ENCODE measurements at places on chromosomes 6 and 20.
A peak's percentile ranks its signal among the peaks of the same experiment; 100 is the strongest.

DNA sequence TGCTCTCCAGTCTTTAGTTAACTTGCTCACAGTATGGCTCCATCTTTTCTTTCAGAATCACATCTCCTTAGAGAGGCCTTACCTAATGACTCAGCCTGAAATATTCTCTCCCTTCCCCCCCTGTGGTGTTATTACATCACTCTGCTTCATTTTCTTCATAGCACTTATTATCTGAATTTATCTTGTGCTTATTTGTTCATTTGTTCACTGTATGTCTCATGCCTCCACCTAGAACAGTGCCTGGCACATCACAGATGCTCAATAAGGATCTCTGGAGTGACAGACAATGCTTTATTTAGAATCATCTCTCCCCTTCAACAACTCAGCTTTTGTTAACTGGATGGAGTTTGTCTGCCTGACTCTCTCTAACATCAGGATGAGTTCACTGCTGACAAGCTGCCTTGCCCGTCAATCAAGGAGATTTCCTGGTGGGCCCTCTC lies 96.6 kb upstream of the MAN1A1 start:
- DNase-seq = no peak

- DNase-seq = no peak
Measured at GRCh38 chr6:16285467-16286150, 47.2 kb downstream of the GMPR start.

DNA sequence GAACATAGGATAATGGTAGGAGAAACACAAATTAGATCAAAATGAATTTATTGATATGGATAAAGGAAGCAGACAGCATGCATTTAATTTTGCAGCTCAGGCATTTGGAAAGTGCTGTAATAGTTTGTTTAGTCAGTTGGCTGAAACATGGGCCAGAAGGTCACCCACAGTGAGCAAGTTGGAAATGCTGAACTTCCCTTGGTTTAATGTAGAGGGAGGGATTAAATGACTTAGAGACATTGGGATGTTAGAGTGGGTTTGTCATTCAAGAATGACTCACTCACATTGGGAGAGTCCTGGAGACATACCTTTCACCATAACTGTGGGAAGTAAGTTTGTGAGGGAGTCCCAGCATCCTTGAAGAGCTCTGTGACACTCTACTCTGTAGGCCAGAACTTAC lies 231.5 kb upstream of the PLCB4 start:
- no peak for DNase-seq

GRCh38 chr20:64105846-64106434 lies 1.4 kb downstream of the NPBWR2 start:
- DNase-seq = no peak

DNA sequence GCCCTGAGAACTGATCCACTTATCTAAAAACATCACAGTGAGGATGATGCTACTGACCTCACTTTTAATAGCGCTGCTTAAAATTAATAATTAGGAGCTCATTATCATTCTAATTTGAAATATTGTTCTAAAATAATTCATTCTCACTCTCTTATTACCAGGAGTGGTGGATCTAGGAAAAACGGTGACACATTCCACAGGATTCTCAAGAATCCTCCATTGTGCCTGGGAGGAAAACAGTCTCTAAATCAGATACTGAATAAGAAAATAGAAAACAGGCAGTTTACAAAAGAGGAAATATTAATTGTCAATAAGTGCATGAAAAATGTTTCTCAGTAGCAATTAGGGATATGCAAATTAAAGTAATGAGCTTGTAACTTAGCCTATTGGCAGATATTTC lies 187.4 kb downstream of the TENT5A start:
- no peak for DNase-seq

DNA sequence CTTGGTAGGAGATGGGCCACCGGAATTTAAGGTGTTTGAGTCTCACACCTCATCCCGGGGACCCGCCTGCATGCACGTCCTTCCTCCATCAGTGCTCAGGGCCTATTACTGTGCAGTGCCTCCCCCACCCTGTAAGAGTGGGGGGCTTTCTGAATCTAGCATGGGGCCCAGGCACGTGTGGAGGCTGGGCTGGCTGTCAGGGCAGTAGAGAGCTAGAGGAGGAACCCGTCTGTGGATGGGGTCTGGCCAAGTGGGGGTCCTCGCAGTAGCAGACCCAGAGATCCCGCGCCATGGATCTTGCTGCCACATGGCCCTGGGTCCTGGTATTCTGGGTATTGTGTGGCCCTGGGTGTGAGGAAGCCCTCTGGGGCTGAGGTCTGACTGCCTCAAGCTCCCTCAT lies 42.9 kb downstream of the SRC start:
- DNase-seq = no peak

DNA sequence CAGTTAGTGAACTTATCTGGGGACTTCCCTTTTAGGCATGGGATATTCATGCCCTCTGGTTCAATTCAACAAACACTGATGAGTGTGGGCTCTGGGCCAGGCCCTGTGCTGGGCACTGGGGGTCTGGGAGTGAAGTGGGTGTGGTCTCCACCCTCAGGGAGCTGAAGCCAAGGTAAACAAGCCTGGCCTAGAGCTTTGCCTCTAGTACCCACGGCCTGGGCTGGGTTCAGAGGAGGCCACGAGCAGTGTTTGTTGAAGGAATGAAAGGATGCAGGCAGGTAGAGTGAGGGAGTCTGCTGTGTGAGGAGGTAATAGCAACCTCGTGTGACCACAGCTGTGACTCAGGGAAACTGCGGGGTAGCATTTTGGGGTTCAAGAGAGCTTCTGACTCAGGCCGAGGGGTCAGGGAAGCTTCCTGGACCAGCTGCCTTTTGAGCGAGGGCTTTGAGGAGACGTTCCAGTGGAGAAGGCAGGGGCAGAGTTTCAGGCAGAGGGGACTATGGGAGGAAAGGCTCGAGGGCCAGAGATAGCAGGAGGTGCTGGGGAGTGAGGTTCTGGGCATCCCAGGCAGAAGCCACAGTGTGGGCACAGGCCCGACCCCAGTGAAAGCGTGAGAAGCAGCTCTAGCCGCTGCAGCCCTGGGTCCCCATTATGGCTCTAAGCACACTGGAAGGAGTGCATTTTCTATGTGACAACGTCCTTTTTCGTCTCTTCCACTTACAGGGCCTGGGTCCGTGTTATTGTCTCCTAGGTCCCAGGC lies 5.6 kb downstream of the MYLK2 start:
- no peak for DNase-seq

GRCh38 chr20:50821994-50822393 lies 27.1 kb downstream of the BCAS4 start:
- DNase-seq = no peak

DNA sequence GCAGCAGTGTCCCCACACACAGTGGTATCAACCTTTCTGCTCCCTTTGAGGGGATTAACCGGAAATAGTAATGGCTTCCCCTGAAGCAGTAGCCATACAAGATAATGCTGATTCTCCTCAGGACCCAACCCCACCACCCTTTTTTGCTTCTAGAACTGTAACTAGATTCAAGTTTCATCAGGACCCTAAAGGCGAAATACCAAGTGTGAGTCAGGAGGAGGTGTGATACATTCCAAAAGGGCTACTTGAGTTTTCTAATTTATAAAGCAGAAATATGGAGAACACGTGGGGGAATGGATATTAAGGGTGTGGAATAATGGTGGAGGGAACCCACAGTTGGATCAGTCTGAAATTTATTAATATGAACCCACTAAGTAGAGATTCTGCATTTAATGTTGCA lies 51.5 kb upstream of the CAP2 start:
- no peak for DNase-seq

- DNase-seq = no peak
Measured at GRCh38 chr6:105985098-105985815, 100.9 kb upstream of the PRDM1 start.

DNA sequence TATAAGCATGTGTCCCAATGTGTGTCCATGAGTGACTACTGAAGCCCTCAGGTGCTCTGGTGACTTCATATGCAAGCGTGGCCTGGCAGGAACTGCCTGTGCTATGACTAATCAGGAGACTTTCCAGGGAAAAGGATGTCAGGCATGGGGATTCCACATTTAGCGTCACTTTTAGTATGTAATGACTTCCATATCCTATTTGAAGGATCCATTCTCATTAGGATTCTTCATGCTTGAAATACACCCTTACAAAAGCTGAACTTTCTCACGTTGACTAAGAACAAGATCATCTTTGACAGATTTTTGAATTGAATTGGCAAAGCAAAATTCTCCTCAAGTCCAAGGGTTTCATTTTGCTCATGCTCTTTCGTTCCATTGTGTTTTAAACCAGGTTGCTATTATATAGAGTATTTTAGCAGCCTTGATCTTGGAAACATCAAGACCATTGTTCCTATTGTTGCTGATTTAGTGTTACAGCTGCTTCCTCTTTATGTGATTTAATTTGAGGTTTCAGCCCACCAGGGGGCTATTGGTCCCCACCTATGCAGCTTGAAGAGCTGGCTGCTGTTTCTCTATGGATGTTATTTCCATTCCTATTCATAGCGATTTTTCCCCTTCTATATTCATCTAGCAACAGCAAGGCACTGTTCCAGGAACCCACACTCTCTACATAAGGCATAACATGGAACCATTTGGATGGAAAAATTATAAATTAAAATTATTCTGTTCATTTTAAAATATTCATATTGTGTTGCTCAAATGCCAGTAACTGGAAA lies 418.6 kb downstream of the CDKAL1 start:
- DNase-seq = no peak

DNA sequence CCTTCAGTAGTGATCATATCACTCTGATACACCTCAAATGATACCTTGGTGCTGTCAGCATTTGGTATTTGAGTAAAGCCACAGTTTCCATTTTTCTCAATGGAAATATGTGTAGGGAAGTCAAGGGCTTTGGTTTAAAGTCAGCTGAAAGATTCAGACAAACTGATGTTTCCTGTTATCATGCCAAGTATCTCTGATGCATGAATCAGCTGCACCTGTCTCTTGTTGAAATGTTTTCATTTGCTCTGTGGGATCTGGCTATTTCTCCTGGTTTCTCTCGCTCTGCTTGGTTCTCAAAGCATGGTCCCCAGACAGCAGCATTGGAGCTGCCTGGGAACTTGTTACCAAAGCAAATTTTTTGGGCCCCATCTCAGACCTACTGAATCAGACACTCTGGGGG lies 23.5 kb downstream of the ZFP64 start:
- DNase-seq = no peak

DNA sequence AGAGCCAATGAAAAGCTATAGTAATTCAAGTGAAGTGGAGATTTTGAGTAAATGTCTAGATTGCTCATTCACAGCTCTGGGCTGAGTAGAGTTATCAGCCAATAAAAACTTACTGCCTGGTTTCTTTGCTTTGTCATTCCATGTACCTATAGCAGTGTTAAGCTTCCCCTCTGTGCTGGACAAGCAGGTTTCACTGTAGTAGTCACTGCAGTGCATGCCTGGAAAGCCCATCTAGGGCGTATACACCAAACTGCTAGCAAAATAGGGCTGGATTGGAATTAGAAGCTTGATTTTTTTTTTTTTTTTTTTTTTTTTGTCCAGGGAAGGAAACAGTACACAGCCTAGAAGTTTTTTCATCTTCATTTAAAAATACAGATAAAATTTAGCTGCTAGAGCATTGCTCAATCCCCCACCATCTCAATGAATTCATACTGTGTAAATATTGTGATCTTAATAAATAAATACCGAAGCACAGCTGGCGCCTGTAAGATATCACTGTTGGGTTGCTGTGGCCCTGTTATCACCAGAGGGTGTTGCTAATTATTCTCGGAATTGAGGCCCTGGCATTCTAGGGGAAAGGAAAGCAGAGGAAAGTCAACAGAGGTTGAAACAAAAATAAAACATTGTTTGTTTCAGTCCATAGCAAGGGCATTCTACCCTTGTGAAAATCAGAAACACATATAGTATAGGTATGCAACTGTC lies 968.5 kb upstream of the GJE1 start:
- no peak for DNase-seq

DNA sequence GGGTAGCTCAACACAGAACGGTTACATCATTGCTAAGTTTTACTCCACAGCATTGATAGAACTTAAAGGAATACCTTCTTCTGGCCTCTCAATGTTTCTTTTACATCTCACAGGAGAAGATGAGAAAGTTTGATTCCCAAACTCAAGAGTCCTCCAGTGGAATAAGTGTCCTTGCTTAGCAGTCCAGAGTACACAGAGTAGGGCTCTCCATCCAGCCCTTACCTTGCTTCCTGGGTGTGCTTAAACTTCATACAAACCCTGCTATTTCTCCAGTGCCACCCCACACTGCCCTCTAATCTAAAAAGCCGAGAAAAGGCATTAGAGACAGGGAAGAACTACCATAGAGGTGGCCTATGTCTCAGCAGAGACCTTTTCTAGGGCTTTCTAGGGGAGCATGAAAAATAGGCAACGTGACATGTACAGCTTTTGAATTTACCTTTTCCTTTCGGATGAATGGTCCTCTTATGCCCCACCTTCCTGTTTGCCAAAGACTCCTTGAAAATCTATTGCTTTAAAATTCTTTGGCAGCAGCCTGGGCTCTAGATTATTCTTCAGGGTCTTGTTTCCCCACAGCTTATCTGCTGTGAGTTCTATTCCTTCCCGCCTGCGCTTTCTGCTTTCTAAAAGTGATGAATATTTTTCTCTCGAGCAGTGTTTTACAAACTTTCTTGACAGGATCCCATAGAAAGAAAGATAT lies 12.1 kb downstream of the ADGRF1 start:
- DNase-seq = no peak

DNA sequence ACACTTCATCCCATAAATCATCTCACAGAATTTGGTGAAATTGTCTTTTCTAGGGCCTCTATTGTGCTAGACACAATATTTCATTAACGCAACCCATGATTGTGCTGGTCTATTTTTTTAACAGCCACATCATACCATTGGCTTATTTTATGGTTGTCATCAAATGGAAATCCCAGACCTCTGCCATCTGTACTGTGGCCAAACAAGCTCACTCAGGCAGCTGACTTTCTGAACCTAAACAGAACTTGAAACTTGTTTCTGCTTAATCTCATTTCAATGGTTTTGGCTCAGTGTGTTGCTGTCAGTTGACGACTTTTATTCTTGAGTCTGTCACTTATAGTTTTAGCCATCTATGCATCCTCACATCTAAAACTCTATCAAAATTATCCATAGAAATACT lies 111.8 kb downstream of the HAO1 start:
- DNase-seq = no peak

- DNase-seq = peak; percentile 74
Measured at GRCh38 chr6:27867051-27867944, 44.9 kb downstream of the OR2B2 start.

- no peak for DNase-seq
Measured at GRCh38 chr20:52033313-52033712, 158.3 kb downstream of the ZFP64 start.
